Stimulated activated CD8-positive, alpha-beta memory T cell treated with anti-CD3 and anti-CD28 coated beads, Interleukin-15, amount 100 ng/mL, for 48 hours (primary cell): ENCODE measurements at places on chromosomes 1 and 21.
A peak's percentile ranks its signal among the peaks of the same experiment; 100 is the strongest.

DNA sequence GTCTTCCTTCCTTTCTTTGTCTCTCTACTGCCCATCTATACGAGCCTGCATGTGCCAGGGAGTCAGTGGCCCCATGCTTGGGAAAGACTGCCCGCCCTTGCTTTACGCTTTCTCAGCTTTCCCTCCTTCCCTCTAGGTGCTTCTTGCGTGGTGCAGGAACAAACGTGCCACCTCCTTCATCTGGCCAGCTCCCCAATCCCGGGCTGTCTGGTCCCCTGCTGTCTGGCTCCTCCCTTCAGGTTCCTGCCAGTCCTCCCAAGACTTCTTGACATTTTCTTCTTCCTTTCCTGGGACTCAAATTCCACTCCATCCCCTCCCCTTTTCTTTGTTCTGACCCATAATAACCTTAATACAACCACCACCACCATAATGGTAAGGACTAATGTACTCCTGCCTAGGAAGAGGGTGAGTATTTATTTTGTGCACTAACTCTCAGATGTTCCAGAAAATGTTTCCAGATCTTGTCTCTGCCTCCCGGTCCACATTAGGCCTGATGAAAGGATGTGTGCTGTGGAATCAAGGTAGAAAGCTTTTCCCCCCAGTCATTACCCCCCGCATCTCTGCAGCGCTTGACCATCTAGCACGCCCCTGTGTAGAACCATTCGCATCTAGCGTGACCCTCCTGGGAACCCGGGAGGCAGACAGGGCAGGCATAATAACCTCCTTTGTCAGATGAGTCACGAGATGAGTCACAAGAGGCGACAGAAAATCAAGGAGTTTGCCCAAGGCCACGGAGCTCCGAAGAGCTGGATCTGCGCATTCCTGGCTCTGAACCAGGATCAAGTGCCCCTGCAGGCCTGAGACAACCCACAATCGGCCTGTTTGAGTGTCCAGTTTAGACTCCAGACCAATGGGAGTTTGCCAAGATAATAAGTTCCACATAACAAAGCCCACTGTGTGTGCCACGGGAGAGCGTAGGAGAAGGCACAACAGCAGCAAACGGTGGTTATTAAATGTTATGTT, 60.1 kb upstream of the NEK2 start:
- no peak for DNase-seq

DNA sequence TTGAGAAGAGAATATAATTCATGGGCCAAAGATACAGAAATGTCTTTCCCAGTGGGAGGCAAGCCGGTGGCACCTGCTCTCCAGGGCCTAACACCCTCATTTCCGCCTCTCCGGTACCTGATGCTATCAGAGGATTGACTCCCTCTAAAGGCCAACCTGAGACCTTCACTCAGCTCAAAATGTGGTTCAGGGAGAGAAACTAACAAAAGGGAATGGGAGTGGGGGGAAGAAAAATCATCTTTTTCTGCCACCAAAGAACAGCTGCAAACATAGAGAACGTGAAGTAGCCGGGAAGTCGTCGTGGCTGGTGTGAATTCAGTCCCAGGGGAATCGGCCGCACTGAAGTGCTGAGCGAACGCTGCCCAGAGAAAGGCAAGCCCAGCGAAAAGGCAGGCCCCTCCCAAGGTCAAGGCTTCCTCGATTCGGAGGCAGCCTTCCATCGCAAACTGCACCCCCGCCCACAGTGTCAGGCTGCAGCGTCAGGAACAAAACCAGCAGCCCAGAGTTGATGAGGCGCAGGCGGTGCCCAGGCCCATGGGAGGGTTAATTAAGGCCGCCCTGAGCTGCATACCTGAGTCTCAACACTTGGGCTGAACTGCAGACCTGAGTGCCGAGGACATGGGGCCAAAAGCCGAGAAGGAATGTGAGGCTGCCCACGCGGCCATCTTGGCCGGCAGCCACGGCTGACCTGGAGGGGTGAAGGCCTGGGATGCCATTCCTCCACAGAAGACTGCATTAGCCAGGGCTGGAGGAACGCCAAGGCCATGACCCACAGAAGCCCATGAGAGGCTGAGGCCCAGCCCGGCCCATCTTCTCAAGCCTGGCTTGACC, 160.2 kb downstream of the PSMG1 start:
- DNase-seq, result no peak

GRCh38 chr1:151680391-151680790, 36.2 kb downstream of the CELF3 start:
- DNase-seq, result no peak

DNA sequence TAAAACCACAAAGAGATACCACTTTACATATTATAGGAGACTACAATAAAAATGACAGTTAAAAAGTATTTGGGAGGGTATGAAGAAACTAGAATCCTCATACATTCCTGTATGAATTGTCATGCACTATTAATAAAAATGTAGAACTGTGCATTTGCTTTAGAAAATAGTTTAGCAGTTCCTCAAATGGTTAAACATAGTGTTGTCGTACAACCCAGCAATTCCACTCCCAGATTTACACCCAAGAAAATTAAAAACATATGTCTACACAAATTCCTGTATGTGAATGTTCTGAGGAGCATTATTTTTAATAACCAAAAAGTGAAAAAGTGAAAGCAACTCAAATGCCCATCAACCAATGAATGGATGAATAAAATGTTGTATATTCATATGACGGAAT, 23.1 kb upstream of the PDE4B start:
- no peak for DNase-seq

- no peak for DNase-seq
Measured at GRCh38 chr1:72547412-72547811, 265.1 kb upstream of the NEGR1 start.

DNA sequence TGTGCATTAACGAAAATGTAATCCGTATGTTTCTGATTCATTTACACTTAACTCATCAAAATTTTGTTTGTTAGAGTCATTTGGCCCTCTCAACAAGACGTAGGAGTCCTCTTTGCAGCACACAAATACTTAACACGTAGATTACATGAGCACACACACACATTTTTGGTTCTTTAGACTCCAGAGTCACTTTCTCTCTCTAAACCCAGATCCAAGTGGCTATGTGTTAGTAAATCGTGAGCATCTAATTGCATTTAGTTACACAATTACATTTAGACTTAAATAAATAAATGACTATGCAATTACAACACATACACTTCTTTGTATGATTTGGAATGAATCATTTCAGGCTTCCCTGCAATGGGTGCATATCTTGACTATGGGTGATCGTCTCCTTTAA, 109.0 kb upstream of the GREM2 start:
- DNase-seq, result no peak

- DNase-seq, result no peak
Measured at GRCh38 chr1:22627331-22627730, 9.1 kb upstream of the C1QA start.

- DNase-seq, result no peak
Measured at GRCh38 chr1:200427744-200428143, 17.9 kb upstream of the ZNF281 start.

DNA sequence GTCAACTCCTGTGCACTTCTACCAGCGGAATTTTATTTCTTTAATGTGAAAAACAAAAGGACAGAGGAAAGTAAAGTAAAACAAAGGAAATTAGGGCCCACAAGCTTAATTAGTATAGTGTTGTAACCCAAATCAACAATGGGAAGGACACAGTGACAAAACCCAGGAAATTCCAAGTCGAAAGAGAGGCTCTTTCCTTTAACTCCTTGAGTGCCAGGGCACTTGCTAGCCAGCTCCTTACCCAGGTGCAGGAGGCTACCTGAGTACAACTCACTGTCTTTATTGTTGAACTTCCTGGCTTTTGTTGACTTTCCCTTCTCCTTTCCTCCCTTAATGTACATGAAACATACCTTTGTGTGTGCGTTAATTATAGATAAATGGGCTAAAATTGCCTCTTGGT, 55.0 kb downstream of the PEX14 start:
- DNase-seq, result no peak

- no peak for DNase-seq
Measured at GRCh38 chr1:167332503-167332902, 111.8 kb downstream of the POU2F1 start.

DNA sequence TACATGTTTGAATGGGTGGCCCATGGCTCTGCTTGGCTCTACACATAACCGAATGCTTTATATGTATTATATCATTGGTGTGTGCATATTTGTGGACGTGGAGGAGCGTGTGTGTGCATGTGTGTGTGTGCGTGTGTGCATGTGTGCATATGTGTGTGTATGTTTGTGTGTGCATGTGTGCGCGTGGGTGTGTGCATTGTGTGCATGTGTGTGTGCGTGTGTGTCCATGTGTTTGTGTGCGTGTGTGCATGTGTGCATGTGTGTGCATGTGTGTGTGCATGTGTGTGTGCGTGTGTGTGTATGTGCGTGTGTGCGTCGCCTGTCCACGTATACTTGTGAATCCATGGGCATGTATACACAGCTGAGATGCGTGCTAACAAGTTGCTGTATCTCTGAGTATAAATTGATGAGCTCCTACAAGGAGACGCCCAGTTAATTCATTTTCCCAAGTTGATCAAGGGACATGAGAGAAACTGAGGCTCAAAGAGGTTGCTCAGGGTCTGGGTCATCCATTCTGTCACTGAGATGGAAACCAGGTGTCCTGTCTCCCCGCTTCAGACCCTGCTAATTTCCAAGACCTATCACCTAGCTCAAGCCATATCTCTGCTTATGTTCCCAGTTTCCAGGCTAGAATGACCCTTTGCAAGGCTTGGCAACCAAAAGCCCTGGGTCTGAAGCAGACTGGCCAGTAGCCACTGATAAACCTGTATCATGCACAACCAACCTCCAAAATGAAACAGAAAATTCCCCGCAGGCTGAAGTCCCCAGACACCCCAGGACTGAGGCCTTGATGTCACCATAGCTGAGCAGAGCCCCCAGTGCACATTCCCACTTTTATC, 2.8 kb upstream of the CTRC start:
- no peak for DNase-seq

DNA sequence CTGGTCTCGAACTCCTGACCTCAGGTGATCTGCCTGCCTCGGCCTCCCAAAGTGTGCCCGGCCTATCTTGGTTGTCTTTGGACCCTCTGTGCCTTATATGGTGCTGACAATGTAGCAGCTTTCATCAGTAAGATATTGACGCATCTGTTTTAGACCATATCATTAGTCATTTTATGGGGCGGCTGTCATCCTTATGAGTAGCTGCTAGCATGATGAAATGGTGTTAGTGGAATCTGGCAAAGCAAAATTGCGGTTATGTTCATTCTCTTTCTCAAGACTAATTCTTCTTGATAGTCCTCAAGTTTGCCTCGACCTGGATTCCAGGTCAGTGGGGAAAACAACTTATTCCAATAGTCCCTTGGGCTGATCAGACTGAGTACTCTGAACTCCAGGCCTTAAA, 199.9 kb downstream of the PRDM2 start:
- DNase-seq, result no peak

DNA sequence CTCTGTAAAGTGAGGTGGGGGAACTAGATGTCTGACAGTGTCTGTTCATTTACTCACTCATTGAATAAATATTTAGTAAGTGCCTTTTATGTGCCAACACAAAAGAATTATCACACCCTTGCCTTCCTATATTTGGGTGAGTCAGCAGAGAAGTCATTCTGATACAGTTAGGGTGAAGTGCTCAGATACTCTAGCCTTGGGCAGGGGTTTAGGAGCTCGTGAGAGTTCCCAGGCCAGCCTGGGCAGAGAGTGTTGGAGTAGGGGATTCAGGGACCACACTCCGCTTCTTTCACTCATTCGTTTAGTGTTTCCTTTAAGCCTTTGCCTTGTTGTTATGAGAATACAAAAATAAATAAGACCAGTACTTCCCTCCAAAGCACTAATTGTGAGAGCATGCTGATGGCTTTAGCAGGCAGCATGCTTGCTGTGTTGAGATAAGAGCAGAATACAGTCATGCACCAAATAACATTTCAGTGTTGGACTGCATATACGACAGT, 83.9 kb downstream of the DYRK1A start:
- no peak for DNase-seq

DNA sequence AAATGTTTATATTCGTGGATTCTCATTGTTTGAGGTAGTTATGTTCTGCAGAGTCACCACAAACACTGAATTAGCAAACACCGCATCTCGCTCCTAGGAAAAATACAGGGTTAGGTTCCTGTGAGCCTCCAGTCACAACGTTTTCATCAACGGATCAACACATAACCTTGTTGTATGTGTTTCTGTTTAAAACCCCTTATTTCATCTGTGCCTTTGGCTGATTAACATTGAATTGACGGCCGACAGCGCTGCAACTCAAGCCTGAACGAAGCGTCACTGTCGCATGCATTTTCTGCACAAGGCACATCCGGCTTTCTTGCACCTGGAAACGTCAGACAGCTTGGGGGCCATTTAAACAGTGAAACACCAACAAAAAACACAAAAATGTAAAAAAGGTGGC, 8.4 kb downstream of the SLC45A1 start:
- DNase-seq, result no peak

GRCh38 chr1:27618341-27619082, 14.6 kb upstream of the AHDC1 start:
- no peak for DNase-seq

- DNase-seq, result no peak
Measured at GRCh38 chr1:29502911-29503840, 266.9 kb downstream of the PTPRU start.

DNA sequence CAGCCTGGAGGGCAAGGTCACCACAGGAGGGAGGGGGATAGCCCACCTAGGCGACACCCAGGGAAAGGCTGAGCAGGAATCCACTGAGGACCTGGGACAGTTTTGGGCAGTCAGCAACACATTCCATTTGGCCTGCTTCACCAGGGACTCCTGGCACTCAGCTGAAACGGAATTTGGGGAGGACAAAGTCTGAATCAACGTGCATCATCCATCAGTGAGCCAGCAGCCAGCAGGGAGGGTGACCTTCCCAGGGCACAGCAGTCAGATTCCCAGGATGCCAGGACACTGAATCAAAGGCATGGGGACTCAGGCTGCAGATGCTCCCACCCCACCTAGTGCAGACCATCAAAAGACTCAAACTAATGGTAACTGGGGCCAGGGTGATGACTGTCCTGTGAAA, 4.6 kb downstream of the SH3BP5L start:
- DNase-seq, result no peak

GRCh38 chr1:223006917-223007648, 136.0 kb downstream of the TLR5 start:
- DNase-seq, result no peak

- peak; percentile 8 for DNase-seq
Measured at GRCh38 chr1:84862810-84863251, 30.2 kb downstream of the LPAR3 start.

DNA sequence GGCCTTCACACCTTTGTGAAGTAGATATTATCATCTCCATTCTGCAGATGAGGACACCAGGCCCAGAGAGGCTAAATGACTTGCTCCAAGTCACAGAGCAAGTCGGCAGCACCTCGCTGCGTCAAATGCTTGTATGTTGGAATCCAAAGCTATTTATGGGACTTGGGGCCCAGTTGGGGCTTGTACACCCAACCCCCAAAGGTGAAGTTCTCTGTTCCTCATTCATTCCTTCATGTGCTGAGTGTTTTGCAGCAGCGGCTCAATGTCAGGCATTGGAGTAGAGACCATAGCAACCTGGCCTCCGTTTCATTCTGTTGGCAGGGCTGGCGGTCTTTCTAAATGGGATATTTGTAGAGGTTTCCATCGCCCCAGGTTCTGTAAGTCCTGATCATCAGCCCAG, 113.4 kb upstream of the SLC25A33 start:
- no peak for DNase-seq
